Stimulated activated CD8-positive, alpha-beta memory T cell treated with anti-CD3 and anti-CD28 coated beads, Interleukin-4, amount 100 ng/mL, for 24 hours (primary cell): ENCODE measurements at places on chromosomes 4 and X.

GRCh38 chr4:85763202-85763601 is 288.3 kb downstream of the ARHGAP24 start:
- no peak for DNase-seq

DNA sequence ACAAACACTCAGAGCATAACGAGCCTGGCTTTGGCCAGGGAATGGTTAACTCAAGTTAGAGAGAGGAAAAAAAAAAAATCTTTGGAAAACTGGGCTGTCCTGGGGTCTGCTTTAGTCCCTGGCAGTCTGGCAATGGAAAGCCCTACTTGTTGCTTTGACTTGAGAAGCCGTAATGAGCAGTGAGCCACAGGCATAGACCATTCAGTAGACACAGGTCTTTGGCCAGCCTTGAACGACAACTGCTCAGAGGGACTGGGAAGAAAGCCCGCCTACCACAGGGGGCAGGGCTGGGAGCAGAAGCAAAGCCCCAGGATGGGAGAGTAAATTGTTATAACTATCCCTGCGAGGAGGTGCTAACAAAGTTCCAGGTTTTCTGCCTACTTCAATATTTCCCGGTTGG is 25.9 kb downstream of the SLC25A43 start:
- DNase-seq: no peak

GRCh38 chr4:148445860-148446330 is 3.7 kb upstream of the NR3C2 start:
- no peak for DNase-seq

DNA sequence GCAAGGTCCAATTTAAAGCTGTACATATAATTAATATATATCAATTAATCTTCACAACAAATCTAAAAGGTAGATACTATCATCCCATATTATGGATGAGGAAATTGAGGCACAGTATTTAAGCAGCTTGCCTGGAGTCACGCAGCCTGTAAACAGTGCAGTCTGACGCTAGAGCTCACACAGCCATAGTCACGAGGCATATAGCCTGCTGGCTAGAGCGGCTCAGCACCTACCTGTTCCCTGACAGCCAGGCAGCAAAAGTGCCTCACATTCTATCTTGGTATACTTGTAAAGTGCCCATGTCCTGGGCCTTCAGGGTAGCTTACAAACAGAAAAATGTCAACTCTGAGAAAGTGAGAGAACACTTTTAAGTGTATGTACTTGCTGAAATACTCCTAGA is 222.6 kb upstream of the NEIL3 start:
- DNase-seq: no peak

GRCh38 chr4:139311909-139312308 is 9.6 kb upstream of the NDUFC1 start:
- DNase-seq: no peak

GRCh38 chr4:65645185-65645584 is 25.1 kb downstream of the EPHA5 start:
- no peak for DNase-seq

DNA sequence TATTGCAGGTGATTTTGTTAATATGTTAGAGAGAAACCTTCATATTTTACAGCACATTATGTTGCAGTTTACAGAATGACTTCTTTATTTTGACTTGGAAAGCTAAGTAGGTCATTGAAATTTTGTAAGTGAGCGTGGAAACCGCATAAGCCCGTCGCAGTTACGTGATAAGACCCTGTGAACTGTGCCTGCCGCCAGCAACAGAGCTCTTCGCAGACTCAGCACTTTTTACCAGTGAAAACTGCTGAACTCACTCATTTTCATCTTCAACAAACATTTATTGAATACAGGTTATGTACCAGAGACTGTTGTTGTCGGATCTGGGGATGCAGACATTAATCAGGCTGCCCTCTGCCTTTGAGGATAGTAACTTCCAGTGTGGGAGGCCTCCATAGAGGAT is 355.7 kb downstream of the HS3ST1 start:
- DNase-seq: no peak

- DNase-seq: no peak
Measured at GRCh38 chrX:85988353-85988752, 59.0 kb downstream of the CHM start.

- DNase-seq: no peak
Measured at GRCh38 chr4:37852376-37852775, 25.9 kb downstream of the PGM2 start.

- DNase-seq: no peak
Measured at GRCh38 chr4:37802068-37802666, 24.3 kb upstream of the PGM2 start.

- no peak for DNase-seq
Measured at GRCh38 chr4:102319594-102319993, 25.7 kb downstream of the SLC39A8 start.

GRCh38 chr4:40731792-40732245 is 17.9 kb upstream of the NSUN7 start:
- DNase-seq: no peak

GRCh38 chrX:65871671-65872311 is 168.1 kb downstream of the VSIG4 start:
- no peak for DNase-seq

DNA sequence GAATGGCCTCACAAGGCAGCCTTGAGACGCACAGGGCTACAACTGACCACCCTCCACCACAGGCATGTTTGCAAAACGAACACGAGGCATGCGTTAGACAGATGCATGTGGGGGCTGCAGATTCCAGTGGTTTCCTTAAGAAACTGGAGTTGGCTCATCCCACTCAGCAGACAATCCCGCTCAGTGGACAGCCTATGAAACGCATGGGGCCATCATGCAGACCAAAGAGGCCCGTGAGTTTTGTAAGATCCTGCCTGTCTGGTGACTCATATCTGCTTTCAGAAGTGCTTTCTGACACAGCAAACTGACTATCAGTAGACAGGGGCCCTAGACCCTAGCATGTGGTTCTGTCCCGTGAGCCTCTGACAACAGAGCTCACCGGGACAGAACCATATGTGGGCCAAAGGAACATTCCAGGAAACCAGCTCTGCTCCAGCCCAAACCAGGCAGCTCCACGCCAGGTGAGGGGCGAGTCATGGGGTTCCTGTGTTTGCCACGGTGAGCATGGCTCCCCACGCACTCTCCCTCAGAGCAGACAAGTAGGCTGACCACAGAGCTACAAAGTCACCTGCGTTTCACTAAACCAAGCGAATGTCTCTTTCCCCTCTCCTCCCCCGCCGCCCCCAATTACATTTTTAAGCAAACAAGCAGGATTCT is 74.4 kb downstream of the MTMR1 start:
- DNase-seq: no peak

- no peak for DNase-seq
Measured at GRCh38 chrX:32150141-32150540, 1061.2 kb downstream of the DMD start.

- DNase-seq: no peak
Measured at GRCh38 chr4:145177906-145178538, 2.4 kb downstream of the OTUD4 start.

DNA sequence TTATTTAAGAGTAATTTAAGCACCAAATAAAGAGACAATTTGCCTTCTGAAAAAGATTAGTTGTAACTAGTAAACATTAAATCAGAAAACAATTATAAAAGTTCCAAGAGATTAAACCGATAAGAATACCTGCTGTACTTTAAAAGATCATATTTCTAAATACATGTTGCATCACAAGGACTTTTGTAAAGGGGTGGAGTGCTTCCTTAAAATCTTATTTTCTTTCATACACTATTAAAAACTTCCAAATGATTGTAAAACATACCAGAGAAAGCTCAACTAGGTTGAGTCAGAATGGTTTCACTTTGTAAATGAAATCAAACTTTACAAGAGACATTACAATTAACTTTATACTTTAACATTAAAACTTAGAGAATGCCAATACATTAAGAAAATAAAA is 41.8 kb downstream of the ACSL4 start:
- no peak for DNase-seq

DNA sequence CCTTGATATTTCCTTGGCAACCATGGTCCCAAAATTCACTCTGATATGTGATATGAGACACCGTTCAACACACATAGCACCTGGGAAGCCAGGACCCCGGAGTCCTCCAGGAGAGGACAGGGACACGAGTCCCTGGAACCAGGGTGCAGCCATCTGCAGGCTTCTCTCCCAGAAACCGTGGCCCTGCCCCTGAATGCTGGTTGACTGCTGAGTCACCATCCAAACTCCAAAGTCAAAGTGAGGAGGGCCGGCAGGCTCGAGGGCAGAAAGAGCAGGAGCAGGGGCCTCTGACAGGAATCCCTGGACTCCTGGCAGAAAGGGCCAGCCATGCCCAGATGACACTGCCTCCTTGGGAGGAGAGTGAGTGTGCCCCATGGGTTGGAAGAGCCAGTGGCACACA is 6.9 kb upstream of the PNMA6A start:
- no peak for DNase-seq

DNA sequence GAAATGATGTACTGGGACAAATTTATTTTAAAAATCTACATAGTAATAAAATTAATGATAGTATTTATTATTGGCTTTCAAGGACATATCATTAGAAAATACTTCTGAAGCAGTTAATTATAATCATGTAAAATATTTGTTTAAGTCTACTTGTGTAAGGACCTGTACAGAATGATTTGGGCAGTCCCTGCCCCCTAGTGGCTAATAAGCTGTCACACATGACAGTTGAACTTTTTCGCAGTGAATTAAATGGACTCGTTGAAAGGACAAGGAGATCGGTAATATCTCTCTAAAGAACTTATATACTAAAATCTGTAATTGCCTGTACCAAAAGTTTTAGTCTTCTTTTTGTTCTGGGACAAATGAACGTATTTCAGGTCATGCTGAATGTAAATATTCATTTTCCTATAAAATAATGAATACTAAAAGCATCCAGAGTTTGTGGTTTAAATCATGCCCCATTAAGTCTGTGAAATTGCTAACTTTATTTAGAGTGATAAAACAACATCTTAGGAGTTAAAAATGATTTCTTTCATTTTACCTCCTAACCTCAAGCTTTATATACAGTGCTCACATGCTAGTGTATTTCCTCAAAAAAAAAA is 13.6 kb downstream of the EXOC1 start:
- no peak for DNase-seq

GRCh38 chr4:108351791-108352190 is 183.1 kb upstream of the LEF1 start:
- no peak for DNase-seq

DNA sequence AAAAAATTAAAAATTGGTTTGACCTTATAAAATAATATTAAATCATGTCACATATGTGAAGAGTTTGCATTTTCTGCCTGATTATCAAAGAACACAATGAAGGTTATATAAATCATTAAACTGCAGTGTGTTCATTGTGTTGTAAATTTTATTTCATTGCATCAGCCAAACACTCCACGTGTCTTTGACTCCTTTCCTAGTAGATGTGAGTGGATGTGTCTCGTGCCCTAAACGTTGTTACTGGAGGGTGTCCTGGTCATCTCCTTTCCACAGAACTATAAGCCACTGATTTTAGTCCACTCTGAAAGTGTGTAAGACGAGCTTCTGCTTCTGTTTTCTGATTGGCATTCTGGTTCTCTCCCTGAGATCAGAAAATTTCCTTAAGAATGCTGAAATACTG is 127.3 kb downstream of the NDST4 start:
- no peak for DNase-seq

- no peak for DNase-seq
Measured at GRCh38 chrX:20402956-20403355, 136.2 kb upstream of the RPS6KA3 start.

DNA sequence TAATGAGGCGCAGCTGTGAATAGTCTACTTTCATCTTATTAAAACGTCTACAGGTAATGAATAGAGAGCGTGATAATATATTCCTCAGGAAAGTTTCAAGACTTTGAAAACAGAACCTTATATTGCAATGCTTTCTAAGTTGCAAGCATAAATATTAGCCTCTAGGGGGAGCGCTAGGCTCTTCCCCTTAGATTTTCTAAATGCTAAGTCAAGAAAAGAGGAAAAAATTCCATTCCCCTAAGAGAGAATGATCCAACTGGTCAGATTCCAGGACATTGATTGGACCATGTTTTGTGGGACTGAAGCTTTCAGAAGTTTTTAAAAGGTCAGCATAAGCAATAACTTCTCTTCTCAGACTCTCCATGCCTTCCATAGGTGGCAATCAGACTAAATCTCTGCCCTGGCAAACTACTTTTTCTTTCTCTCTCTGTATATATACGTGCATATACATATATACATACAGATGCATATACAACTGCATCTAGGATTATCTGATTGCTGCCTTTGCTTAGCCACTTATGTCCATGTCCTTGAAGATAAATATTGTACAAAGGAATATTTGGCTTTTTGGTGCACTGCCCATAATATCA is 492.9 kb downstream of the INPP4B start:
- DNase-seq: no peak

- no peak for DNase-seq
Measured at GRCh38 chr4:119932277-119932676, 134.4 kb downstream of the MAD2L1 start.

DNA sequence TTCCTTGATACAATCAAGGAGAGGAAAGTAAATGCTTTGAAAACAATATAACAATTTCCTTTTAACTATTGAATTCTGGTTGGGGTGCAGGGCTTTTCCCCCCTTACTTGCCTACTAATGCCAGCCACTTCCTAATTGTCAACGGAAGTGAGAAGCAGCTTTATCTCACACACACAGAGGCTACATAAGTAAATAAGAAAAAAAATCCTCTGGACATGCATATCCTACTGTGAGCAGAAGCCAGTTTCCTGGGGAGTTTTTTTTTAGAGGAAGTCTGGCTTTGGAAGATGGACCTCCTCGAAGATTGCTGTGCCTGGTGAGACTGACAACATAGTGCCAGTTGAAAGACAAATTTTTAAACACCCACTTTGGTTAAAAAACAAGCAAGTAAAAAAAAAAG is 180.6 kb downstream of the OPHN1 start:
- DNase-seq: no peak

DNA sequence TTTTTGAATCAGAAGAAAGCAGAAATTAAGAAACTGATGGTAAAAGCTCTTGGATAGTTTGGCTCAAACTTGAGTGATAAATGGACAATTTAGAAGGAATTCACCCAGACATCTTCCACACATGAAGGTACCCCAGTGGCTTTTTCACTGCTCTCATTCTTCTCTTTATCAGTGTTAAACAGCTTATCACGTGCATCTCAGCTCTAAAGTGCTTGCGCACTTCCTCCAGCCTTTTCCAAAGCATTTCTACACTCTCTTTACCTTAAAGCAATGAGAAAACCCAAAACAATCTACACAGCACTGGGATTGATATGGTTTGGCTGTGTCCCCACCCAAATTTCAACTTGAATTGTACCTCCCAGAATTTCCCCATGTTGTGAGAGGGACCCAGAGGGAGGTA is 509.1 kb upstream of the FAT1 start:
- no peak for DNase-seq

DNA sequence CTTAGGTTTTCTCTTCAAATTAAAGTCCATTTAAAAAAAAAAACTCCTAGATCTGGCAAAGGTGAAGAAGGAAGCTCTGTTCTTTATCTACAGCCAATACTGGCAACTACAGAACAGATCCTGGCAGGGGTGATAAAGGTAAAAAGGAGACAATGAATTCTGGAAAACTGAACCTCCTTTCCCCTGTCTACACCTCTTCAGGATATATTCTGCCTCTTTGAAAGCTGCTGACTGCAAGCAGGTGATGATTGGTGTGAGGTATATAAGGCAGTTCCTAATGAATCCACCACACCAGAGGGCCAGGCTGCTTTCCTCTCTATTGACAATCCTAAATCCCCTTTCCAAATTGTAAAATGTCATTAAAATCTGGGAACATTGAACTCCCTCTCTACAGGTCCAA is 370.1 kb downstream of the PPP3CA start:
- no peak for DNase-seq
